ENCODE measurements at places on chromosomes 2 and 18.

- DNase-seq: no peak
These were observed 45.7 kb downstream of the RALB start for GRCh38 chr2:120298173-120298835.

DNA sequence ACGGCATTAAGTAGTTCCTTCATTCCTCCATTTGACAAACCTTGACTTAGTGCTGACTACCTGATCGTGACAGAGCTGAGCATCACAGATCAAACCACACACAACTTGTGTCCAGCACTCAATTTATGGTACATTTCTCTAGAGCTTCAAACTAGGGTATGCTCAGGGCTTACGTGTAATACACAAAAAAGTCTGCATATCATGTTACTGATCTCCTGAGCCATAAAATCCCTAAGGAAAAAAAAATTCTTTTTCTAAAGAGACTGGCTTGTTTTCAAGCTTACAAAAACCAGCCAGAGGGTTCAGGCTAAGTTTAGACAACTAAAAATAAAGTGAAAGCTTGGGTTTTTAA lies 88.0 kb upstream of the ALKAL2 start:
- no peak for DNase-seq

DNA sequence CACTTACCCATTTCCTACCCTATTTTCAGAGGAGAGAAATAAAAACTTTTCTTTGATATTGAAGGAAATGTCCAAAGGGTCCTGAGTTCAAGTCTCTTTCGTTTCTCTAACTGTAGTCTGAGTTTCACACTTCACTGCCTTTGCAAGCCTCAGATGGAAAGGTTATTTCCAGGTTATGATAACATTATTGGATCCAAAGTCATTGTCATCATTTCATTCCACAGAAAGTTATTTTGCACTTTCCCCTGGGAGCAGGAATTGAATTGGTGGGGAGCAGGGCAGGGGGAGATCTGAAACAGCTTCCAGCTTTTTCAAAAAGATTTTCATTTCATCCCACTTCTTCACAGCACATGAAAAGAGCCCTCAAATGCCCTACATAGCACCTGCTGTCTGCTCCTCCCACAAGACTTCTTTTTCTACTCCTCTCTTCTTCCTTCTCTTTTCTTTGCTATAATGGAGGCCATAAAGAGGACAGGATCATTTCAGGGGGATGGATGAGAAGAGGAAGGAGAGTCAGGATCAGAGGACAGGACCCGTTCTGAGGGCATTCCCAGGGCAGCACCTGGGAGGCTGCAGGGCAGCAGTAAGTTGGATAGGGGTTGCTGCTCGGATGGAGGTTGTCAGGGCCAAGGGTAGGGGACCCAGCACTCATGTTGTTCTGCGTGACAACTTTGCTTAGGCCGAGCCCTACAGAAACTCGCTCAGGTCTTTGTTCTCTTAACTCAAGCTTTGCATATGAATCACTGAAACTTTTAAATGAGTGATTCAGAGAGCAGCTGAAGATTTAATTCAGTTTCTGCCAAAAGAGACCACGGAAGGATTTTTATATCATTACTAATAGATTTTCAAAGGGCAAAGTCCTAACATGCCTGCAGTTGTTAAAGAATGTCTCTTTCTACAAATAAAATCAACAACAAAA lies 11.4 kb upstream of the GALNT5 start:
- DNase-seq: no peak

DNA sequence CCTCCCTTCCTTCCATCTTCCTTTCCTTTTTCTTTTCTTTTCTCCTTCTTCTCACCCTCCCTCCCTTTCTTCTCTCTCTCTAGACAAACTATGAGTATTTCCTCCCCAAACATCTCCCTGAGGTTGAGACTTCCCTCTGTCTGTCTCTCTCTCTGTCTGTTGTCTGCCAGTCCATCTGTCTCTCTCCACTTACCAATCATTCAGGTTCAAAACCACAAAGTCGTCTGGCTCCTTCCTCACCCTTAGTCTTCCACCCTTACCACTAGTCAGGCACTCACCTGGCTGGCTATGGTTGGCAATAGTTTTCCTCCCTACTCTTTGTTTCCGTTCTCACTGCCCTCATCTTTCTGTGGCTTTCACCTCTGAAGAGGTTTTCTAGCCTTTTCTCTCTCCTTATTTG lies 12.9 kb downstream of the CCL20 start:
- DNase-seq: no peak

DNA sequence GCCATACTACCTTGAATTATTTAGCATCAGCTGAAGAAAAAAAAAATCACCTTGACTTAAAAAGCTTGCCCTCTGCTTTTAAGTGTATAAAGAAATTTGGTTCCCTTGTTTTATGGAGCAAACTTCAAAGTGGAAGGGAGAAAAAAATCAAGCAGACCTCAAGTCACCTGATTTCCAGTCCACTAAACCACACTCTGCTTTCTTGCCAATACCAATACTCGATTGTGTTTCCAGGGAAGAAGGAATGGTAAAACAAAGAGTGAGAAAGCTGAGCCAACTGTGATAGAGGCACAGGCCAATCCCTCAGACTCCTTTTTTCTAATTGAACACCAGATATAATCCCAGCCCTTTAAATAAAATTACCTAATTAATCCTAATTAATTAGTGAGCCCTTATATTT lies 587.3 kb downstream of the ARHGAP15 start:
- DNase-seq: no peak

DNA sequence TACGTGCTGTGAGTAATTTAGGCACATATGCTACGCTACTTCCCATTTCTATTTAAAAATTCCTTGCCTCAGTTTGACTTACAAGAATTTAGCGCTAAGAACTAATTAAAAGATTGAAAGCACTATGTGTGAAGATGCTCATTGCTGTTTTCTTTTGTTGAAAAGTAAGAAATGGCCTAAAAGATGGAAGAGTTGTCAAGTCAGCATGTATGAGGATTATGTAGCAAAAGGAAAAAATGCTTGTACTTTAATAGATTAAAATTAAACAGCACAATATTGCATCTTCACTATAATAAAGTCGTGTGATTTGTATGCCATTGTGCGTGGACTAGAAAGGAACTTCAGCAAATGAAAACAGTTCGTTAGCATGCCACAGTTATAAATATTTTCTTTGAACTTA lies 77.0 kb downstream of the COX7A2L start:
- no peak for DNase-seq

DNA sequence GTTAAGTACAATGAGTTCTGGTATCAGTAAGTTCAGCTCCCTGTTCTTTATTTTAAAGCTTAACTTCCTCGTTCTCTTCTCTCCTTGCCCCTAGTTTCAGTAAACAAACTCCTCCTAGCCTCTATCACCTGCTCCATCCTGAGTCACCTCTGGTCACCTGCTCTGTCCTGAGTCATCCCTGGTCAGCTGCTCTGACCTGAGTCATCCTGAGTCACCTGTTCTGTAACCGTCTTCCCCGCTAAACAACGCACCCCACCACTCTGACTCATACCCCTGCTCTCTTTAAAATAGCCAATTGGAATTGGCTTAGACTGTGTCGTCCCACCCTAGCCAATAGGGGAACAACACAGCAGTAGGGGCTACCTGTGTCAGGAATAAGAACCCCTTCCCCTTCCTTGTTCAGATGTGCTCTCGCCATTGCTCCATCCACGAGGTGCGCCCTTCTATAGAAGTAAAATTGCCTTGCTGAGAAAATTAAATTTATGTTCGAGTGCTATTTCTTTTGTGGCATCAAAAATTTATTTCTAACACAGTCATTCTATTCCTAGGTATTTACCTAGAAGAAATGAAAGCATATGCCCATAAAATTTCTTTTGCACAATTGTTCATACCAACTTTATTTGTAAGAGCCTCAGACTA lies 24.9 kb upstream of the RMND5A start:
- DNase-seq: no peak

GRCh38 chr2:8134985-8135682 lies 546.7 kb upstream of the ID2 start:
- DNase-seq: no peak

DNA sequence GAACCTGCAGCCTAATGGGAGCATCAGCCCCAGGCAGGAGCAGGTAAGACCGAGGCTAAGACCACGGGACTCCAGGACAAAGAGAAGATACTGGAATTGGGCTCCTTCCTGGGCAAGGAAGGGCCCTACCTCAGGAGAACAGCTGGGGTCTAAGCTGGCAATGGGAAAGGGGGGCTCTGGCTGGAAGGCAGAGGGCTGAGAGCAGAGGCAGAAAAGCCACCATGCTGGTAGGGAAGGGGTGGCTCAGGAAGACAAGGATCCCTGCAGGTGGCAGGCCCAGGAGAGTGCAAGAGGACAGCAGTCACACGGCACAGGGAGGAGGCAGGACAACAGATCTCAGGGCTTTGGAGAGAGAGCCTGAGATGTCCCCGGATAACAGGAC lies 203.5 kb downstream of the NDUFA10 start:
- DNase-seq: no peak

DNA sequence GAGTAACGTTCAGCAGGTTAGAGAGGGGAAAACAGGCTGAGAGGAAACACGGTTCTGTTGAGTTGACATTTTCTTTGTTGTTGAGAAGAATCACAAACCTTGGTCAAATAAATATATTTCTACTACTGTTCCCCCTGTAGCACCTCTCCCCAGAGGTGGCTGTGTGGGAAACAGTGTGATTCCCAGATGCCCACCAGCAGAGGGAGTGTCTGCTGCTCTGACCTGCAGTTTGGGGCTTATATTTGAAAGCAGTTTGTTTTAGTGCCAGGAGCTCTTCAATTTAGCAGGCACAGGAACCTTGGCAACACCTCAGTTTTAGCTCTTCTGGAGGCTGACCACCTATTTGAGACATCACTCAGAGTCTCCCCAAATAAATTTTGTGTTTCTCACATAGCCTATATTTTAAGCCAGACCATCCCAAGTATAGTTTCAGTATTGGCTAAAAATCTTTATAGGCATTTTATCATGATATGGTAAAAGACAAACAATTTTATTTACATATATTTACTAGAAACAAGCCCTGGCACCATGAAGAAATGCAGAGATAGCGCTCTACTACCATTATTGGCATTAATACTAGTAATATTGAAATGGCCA lies 75.7 kb downstream of the PIK3C3 start:
- DNase-seq: no peak

GRCh38 chr2:234968631-234969305 lies 17.0 kb downstream of the SH3BP4 start:
- DNase-seq: no peak

DNA sequence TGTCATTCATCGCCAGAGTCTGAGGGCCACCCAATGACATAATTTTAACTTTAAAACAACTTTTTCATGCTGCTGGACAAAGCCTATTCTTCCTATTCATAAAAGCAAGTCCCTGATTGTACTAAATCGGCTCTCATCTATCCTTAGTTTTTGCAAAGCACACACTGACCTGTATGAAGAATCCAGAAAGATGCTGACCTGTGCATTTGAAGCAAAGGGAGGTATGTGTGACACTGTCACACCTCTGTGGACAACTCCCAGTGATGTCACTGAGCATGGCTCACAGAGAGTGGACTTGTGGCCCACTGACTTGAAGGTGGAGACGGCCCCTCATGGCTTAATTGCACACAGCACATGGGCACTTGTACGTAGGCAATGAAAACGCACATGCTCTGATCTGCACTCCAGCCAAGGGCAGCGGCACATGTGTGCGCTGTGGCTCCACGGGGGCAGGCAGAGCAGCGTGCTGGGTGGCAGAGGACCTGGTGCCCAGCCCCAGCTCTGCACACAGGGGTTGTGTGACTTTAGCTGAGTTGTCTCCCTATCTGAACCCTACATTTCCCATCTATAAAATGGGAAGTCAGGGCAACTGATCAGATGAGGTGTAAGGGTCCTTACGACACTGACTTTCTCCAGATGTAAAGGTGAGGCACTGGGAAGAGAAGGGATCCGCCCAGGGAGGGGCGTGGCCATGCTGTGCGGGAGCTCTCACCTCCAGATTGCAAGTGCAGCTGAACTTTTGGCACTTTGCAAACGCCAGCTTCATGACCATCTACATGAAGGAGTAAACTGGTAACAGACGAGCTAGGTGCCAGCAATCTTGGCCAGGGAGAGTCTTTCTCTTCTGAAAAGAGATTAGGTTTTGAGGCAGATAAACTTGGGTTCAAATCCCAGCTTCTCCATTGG lies 14.3 kb upstream of the ODC1 start:
- DNase-seq: no peak

DNA sequence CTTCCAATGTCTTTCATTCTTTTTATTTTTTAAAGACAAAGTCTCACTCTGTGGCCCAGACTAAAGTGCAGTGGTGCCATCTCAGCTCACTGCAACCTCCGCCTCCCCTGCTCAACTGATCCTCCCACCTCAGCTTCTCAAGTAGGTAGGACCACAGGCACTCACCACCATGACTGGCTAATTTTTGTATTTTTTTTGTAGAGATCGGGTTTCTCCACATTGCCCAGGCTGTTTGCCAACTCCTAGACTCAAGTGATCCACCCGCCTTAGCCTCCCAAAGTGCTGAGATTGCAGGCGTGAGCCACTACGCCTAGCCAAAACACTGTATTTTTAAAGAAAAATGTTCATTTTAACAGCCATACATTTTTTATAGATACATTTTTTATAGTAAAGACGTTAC lies 12.7 kb downstream of the GCKR start:
- DNase-seq: no peak

DNA sequence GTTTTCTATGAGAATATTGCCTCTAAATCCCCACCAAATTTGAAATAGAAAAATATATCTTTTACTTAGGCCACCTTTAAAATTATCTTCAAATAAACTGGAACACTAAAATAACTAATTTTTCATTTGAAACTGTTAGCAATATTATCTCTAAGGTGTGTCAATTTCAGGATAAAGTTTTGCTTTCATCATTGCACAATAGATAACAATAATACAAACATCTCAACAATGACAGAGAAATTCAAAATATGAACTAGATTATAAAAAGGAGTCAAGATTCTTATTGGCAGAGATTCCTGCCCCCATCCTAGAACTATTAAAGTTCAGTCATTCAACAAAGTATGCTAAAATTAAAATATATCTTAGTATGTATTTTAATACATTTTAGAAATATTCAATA lies 117.9 kb downstream of the SCN9A start:
- no peak for DNase-seq

DNA sequence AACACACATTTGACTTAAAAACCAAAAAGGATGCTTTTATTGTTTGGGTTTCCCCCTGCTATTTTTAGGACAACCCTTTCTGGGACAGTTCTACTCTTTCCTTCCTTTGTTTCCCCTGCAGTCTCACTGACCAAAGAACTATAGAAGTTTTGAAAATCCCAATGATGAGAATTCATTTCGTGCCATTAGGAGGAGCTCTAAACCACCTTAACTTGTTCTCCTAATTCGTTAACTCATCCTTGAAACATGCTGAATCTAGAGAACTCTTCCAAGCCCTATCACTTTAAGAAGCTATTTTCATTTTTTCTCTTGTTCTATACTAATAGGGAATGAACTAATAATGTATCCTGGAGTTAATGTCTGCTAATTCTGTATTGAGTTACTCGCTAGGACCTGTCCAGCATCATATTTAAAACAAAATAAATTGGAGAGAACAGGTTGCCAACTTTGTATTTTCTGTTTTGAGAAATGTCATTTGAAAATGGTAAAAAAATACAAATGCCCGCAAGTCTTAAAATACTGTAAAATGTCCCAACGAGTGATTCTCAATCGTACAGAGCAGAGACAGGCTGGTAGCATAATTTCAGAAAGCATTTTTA lies 62.9 kb downstream of the AFTPH start:
- DNase-seq: no peak

Data from pancreas (tissue), 10 donors.